ENCODE measurements at places on chromosomes 3 and 15.

GRCh38 chr15:44308415-44308814, 19.9 kb downstream of the GOLM2 start:
- no peak for DNase-seq

DNA sequence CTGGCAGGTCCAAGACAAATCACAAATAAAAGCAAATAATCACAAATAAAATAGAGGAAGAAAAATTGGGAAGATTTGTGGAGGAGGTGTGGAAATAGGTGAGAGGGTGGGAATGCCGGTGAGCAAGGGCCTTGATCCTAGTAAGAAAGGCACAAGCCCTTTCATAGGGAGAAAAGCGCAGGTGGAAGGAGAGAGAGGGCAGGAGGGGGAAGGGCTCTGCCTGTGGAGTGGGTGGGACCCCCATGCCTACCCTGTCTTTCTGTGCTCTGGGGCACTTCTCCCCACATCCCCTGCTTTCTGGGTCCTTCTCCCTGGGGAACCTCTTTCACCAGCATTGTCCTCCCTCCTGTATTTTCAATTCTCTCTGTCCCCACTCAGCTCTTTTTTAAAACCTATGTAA, 711 bp upstream of the TGM5 start:
- no peak for DNase-seq

DNA sequence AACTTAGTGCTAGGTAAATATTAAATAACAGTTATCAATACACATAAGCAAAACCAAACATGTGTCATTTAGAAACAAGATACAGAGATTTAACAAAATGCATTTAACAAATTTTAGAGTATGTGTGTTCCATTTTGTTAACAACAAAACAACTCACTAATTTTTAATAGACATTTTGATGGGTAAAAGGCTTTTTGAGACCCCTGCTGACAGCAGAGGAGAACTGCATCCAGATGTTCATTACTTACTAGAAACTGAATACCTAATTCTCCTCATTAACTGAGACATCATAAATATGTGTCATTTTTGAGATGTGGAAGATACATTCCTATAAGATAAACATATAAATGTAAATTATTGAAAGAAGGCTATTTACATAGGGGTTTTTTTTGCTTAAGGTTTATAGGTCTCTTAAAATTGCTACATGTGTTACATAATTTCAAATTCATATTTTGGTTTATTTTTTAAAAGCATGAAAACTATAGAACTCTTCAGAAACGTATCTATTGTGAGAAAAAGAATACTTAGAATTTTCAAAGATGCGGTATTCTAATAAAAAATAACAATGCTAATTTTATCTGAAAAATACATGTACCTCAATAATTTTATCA, 1009.8 kb downstream of the TUSC7 start:
- peak; percentile 19 for DNase-seq

- no peak for DNase-seq
Measured at GRCh38 chr3:32551087-32551486, 19.6 kb downstream of the DYNC1LI1 start.

- DNase-seq, result peak; percentile 72
Measured at GRCh38 chr3:160006282-160007163, 17.9 kb downstream of the IL12A start.

GRCh38 chr3:159448902-159449301, 539.7 kb upstream of the IL12A start:
- no peak for DNase-seq

DNA sequence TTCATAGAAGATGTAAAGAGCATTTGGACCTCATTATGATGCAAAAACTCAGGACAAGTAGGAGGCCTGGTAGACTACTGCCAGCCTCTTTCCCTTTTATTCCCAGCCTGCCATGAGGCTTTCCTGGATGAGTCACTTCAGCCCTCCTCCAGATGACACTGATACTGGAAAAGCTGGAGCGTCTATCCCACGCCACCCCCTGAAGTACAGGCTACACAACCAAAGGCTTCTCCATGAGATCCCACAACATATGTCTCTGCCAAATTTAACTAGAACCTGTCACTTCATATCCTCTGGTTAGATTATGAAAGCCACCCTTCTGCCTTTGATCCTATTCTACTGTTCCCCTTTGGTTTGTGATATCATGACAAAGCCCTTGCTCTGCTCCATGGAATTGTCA, 56.1 kb upstream of the CPNE4 start:
- no peak for DNase-seq

- no peak for DNase-seq
Measured at GRCh38 chr3:99777708-99778107, 40.0 kb upstream of the CMSS1 start.

GRCh38 chr15:82936966-82937711, 15.4 kb downstream of the HOMER2 start:
- DNase-seq, result no peak

Data from LoVo (cell line).